ENCODE measurements at places on chromosomes 16 and 17.

GRCh38 chr17:28480799-28481571, 7.5 kb downstream of the SLC13A2 start:
- no peak for DNase-seq

GRCh38 chr17:46770818-46771560, 47.5 kb downstream of the WNT3 start:
- no peak for DNase-seq

DNA sequence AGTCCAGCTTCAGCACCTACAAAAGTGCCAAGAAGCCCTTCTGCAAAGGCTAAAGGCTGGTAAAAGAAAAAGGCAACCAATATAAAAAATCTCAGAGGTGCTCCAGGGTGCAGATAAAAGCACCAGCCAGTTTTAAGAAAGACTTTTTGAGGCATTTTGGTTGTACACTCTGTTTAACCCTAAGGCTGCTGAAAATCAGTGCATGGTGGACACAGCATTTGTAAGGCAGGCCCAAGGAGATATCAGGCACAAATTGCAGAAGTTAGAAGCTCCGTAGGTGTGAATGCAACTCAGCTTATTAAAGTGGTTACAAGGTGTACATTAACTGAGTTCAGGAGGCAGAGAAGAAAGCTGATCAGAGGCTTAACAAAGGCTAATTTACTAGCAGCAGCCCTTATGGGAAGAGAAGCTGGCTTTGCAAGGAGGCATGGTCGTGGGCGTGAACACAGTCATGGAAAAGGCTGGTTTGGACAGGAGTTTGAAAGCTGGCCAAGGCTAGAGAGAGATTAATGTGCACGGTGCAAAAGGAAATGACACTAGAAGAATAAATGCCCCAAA, 21.1 kb downstream of the ACSM1 start:
- DNase-seq = no peak

GRCh38 chr16:79104567-79104966, 496.0 kb downstream of the MAF start:
- DNase-seq = no peak

GRCh38 chr17:4696437-4696805, 7.5 kb downstream of the PELP1 start:
- no peak for DNase-seq

DNA sequence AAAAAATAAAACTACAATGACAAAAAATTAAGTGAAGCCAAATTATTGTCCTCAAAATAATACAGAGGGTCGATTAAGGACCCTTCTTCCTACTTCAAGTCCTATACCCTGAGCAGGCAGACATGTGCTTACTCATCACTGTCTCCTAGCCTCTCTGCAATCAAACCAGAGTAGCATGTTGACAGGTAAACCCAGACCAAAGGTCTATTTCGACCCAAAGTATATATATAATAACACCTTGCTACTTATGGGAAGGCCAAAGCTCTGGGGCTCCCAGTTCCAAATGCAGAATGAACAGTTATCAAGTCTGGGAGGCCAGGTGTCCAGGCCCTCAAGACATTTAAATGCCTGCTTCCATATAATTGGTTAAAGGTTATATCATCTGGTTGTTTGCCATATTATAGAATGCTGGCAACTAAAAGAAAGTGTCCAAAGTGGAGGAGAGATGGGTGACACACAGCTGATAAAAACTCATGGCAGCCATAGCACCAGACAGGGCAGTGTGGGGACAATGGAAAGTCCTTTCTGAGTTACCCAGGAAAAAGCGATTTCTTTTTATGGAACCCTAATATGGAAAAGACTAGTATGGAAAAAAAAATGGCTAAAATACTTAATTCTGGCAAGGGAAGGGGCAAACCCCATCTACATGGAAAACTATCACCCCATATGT, 53.6 kb downstream of the N4BP1 start:
- no peak for DNase-seq

GRCh38 chr17:37743875-37744632, 805 bp downstream of the HNF1B start:
- no peak for DNase-seq

Data from Panc1 (cell line).